ENCODE measurements at places on chromosomes 11 and 22.
A peak's percentile ranks its signal among the peaks of the same experiment; 100 is the strongest.

GRCh38 chr11:10453261-10453660 lies 1.8 kb upstream of the AMPD3 start:
- DNase-seq: no peak

DNA sequence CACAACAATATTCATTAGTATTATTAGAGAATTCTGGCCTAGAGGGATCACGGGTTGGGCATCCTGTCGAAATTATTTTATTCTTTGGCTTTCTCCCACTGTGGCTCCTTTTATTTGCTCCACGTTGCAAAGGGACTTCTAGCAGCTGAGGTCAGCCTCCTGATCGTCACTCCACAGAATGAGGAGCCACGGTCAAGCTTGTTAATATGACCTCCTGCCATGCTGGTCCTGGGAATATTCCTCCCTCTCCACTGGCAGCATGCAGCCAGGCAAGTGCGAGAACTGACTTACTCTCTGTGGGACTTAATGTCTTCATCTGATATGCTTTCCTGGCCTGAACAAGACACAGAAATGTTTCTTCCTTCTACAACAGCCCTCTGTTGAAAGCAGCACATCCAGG lies 20.9 kb downstream of the POU2AF3 start:
- DNase-seq: no peak

DNA sequence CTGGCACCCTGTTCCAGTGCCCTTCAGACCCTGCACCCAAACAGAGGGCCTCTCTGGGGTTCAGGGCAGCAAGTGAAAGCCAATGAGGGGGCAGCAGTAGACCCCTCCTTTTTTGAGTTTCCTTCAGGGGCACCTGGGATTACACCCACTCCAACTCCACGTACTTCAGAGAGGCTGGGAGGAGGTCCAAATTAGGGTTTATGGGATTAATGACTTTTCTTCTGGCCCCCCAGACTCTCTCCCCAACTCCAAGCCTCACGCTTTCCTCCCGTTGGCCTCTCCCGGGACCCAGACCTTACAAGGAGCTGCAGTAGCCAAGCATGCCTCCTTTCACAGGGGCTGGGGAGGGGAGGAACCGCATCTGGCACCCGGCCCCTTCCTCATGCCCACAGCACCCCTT lies 101.7 kb downstream of the NECTIN1 start:
- DNase-seq: no peak

GRCh38 chr11:69666261-69666660 lies 8.9 kb downstream of the LTO1 start:
- peak; percentile 20 for DNase-seq

GRCh38 chr11:13183094-13183825 lies 94.3 kb upstream of the BMAL1 start:
- no peak for DNase-seq

DNA sequence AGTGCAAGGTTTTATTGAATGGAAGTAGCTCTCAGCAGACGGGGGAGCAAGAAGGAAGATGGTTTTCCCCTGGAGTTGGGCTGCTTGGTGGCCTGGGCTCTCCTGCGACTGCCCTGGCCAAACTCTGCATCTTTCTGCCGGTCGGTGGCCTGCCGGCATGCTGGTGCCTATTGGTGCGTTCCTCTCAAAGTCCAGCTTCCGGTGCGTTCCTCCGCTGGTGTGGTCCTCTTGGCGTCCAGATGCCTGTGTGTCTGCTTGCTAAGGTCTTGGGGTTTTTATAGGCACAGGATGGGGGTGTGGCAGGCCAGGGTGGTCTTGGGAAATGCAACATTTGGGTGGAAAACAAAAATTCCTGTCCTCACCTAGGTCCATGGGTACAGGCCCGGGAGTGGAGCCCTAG lies 567.4 kb upstream of the CNTN5 start:
- DNase-seq: no peak

- DNase-seq: no peak
Measured at GRCh38 chr11:33895752-33896137, 3.9 kb upstream of the LMO2 start.

- no peak for DNase-seq
Measured at GRCh38 chr22:26778372-26778771, 121.0 kb downstream of the MIAT start.

DNA sequence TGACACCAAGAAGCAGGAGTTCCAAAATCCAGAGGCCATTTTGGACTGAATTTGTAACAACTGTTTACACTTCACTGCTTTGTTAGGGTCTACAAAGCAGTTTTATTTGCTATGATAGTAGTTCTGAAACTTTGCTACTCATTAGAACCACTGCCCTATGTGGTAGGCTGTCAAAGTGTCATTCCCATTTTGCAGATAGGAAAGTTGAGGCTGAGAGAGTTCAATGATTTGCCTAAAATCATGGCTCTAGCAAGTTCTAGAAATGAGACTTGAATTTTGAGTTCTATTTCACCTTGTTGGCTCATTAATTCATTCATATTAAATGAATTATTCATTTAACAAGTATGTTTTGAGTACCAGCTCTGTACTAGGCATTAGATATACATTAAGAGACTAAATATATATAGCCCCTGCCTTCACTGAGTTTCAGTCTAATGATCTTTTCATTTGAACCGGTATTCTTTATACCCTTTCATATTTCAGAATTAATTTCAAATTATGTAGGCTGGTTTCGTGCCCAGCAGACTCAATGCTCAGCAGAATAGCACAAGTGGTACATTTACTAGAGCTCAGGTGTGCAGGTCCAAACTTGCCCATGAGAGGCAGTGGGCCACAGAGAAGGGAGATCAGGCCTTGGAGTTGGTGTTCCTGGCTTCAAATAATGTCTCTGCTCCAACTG lies 93.5 kb downstream of the ME3 start:
- DNase-seq: no peak

- no peak for DNase-seq
Measured at GRCh38 chr11:88523386-88524071, 186.0 kb upstream of the CTSC start.

DNA sequence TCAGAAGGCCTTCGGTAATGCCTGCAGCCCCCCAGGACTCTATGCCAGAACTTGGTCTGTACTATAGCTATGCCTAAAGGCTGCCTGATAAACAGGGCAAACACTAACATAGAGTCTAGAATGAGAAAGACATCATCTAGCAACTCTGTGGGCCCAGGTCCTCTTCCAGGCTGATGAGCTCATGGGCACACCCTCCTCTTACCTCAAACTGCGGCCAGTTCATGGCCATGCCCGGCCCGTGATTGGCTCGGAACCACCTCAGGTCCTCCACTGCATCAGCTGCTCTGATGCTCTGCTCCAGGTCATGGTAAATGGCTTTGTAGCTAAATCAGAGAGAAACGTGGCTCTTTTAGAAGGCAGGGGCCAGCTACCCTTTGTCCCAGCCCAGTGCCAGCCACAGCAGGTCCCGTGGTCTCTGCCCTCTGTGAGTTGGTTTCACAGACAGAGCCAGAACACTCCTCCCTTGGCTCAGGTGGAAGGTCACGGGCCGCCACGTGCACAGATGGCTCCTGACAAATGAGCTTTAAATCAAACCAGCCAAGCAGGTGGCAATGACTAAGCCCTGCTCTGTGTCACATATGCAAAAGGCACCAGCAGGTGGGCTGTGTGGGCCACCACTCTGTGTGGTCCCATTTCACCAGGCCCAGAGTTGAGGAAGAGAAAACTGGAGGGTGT lies 25.0 kb upstream of the ARFGAP3 start:
- no peak for DNase-seq

GRCh38 chr11:114001416-114001815 lies 26.5 kb downstream of the HTR3A start:
- DNase-seq: no peak

DNA sequence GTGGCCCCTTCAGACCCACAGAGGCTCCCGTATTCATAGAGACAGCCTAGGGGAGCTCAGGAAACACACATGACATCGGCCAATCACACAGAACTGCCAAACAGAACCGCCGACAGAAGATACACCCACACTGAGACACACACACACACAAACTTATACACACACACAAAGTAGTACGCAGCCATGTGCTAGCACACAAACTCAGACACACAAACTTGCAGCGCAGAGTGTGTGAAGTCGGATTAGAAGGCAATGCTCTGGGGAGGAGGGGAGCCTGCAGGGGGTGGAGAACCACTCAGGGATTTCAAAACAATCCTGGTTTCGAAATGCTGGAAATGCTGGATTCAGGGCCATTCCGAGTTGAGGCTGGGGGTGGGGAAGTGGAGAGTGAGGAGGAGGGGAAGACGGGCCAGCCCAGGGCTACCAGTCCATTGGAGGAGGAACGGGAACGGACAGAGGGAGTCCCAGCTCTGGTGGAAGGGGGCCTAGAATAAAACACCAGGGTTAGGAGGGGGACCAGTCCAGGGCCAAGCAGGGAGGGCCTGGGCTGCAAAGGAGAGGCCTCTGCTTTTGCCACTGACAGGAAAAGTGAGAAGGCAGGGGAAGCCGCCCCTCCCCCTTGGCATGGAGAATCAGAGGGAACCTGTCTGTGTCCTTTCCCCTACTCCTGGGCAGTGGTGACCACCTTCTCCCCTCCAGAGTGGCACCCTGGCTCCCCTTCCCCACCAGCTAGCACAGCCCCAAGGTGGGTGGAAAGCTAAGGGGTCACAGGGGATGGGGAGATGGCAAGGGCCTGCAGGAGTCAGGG lies 4.4 kb downstream of the BCL9L start:
- DNase-seq: no peak

DNA sequence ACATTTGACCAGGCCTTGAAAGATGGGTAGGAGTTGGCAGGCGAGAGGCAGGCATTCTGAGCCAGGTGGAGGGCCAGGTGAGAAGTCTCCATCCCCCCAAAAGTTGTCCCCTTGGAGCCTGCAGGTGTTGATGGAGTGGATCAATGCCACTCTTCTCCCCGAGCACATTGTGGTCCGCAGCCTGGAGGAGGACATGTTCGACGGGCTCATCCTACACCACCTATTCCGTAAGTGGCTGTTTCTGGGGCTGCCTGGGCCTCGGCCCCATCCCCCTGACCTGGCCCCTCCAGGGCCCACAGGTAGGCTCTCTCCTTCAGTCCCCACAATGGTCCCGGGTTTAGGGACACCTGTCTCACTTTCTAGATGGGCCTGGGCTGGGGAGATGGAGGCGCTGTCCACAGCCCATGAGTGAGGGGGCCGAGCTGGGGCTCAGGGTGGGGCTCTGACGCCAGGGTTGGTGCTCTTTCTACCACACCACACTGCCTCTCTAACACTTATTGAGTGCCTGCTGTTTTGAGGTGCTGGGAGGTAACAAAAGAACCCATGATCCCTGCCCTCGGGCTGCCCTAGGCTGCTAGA lies 7.0 kb downstream of the PARVG start:
- no peak for DNase-seq

DNA sequence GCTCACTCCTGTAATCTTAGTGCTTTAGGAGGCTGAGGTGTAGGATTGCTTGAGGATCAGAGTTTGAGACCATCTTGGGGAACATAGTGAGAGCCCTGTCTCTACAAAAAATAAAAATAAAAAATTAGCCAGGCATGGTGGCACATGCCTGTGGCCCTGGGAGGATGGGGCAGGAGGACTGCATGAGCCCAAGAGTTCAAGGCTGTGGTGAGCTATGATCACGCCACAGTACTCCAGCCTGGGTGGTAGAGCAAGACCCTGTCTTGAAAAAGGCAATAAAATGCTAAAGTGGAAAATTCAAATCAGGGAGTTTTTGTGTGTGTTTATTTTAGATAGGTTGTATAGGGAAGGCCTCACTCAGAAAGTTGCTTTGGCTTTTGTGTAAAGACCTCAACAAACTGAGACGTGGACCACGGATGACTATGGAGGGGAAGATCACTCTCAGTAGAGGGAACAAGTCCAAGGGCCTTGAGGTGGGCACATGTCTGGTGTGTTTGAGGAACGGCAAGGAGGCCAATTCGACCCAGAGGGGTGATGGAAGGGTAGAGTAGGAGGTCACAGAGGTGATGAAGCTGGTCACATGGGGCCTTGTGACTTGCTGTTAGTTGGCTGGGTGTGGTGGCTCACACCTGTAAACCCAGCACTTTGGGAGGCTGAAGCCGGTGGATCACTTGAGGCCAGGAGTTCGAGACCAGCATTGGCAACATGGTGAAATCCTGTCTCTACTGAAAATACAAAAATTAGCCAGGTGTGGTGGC lies 35.7 kb downstream of the WEE1 start:
- no peak for DNase-seq

- DNase-seq: no peak
Measured at GRCh38 chr11:44889266-44889665, 61.4 kb downstream of the TP53I11 start.

GRCh38 chr11:74636630-74637184 lies 44.3 kb downstream of the POLD3 start:
- no peak for DNase-seq

- peak; percentile 74 for DNase-seq
Measured at GRCh38 chr11:94623120-94623735, 56.1 kb downstream of the PIWIL4 start.
